ENCODE measurements at places on chromosomes 5 and 9.

- no peak for DNase-seq
Measured at GRCh38 chr5:6803981-6804550, 90.8 kb downstream of the TENT4A start.

DNA sequence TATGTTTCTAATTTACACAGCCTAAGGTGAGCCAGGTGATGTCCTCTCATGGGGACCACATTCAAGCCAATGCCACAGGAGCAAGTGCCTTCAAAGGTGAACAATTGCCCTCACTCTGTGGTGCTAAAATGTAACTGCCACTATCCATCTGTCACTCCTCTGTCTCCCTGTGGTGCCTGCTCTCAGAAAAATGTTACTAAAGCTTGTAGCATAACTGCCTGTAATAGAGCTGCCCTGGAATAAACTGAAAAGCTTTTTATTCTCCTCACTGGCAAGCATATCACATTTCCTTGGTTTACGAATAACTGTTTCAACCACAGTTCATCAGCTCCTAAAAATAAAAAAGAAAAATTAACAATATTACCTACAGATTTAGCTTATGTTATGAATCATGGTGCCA lies 142.4 kb downstream of the ST8SIA4 start:
- DNase-seq: no peak

DNA sequence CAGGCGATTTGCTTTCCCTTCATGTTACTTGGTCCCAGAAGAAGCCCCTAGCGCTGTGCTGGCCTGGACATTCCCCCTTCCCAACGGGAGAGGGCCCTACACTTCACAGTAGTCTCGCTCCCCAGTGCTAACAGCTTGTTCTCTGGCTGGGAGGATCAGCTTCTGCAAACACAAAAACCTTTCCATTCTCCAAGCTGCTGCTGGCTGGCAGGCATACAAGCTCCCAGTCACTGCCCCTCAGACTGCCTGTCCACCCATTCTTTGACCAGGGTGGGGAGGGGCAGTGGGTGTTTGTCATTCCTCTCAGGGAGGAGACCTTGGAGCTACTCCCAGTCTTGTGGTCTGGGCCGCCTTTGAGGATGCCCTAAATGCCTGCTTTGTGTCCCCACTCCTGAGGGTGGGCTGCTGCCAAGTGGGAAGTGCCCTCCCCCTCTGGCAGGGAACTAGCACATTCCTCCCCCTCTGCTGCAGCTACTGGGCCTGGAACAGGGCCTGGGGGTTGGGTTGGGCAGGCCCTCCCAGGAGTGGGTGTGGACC lies 20.8 kb downstream of the ENHO start:
- no peak for DNase-seq

DNA sequence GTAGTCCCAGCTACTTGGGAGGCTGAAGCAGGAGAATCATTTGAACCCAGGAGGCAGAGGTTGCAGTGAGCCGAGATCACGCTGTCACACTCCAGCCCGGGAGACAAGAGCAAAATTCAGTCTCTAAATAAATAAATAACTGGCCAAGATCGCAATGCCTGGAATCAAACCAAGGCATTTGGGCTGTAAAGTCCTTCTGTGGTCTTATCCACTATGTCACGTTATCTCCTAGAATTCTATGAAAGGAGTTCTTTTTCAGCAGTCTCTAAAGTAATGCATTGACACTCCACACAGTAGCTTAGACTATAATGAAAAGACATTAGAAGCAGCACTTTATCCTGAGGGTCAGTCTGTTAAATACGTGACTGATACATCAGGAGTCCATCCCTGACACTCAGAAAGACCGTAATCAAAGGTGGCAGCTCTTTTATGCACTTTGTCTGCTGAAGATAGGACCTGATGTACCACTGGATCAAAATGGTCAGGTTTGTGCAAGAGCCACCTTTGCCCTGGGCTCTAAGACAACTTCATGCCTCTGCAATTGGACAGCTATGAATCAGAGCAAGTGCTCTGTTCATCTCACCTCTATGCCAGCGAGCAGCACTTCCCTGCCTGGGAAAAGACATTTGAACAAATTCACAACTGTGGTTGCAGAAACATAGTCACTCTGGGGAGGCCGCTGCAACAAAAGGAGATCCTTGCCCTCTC lies 31.7 kb upstream of the GNA14 start:
- DNase-seq: no peak

DNA sequence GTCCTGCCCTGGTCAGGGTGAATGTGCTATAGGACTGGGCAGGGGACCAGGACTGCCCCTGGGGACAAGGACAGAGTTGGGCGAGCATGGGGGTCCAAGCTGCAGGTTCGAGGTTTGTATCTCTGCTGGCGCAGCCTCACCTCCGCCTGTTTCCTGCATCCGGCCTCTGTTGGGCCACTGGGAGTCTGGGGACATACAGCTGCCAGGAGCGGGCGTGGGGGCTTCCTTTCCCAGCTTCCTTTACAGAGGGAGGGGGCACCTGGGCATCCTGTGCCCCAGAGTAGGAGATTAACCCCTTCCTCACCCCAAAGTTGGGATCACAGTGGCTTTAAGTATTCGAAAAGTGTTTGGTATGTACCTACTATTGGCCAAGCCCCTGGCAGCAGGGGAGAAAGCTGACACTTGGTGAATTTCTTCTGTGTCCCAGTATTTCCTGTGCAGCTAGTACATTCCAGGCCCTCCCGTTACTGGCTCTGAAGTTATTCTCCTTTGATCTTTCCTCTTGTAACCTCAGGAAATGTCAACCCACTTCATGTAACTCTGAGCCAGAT lies 19.0 kb downstream of the OLFML2A start:
- DNase-seq: no peak

DNA sequence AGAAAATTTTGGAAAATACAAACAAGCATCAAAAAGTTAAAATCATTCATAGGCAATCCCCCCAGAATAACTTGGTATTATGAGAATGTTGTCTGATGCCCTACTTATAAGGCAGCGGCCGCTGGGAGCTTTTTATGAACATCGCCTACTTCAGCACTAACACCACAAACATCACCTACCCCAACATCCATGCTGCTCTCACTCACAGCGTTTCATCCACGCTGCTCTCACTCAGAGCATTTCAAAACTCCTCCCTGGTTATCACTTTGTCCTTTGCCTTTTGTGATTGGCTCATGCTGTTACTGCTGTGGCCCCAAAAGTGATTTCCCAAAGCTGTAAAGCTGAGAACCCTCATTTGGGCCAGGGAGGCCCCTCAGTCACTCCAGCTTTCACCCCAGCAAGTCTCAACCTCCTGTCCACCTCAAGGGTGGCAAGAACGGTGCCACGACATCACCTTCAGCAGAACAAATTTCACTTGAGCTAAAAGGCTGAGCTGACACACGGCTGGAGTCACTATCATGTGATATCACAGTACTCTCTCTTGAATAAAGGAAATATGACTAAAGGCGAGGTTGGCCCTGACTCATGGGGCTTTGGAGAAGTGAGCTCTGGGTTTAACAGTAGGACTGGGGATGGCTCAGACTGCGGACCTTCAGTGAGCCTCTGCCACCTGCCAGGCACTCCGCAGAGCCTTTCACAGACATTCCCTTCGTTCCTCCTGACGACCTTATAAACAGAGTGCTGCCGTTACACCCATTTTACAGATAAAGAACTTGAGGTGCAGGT lies 25.2 kb downstream of the SHC3 start:
- no peak for DNase-seq

GRCh38 chr9:3879315-3879714 lies 353.5 kb upstream of the RFX3 start:
- no peak for DNase-seq

DNA sequence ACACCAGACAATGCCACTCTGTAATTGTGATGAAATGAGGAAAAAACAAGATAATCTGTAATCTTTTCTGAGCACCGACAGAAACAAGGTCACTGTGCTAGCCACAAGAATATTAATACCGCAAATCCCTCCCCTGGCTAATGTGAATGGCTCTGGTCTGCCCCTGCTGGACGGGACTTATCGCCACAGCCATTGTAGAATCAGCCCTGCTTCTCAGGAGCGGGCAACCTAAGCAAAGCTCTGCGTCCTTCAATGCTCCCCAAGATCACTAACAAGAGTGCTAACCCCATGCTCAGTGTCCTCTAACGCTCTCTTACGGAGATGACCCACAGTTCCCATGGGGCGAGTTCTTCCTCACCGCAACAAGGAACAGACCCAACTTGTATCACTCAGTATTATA lies 42.7 kb downstream of the OR2V1 start:
- no peak for DNase-seq

- no peak for DNase-seq
Measured at GRCh38 chr9:104091708-104092107, 2.4 kb upstream of the SMC2 start.

- DNase-seq: no peak
Measured at GRCh38 chr9:129410226-129410625, 210.7 kb downstream of the C9orf50 start.

- DNase-seq: no peak
Measured at GRCh38 chr5:149054416-149054815, 8.4 kb downstream of the SH3TC2 start.

DNA sequence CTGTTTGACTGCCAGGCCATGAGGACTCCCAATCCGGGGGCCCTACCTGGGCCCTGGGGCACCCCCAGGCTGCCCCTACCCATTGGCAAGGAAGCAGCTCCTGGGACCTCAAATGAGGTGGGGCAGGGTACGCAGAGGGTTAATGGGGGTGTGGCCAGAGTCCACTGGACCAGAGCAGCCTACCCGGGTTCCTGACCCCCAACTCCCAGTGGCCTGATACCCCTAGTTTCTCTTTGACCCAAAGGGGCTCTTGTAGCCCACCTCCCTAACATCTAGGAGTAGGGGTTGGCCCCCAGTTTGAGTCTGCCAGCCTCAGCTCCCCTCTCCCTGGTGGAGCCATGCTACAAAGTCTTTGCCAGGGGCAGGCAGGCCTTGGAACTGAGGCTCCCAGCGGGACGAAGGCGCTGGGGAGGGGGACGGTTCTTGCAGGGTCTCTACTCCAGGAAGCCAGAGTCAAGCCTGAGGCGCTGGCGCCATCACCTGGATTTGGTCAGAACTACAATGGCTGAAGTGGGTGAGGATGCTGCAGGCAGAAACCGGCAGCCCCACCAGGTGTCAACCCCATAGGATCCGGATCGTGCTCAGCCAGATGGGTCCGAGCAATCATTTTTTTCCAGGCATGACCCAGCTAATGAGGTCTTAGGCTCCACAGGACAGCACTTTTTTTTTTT lies 8.4 kb upstream of the CERCAM start:
- DNase-seq: no peak

GRCh38 chr5:9278921-9279603 lies 266.8 kb downstream of the SEMA5A start:
- no peak for DNase-seq

GRCh38 chr5:15612915-15613635 lies 113.1 kb downstream of the FBXL7 start:
- DNase-seq: no peak

DNA sequence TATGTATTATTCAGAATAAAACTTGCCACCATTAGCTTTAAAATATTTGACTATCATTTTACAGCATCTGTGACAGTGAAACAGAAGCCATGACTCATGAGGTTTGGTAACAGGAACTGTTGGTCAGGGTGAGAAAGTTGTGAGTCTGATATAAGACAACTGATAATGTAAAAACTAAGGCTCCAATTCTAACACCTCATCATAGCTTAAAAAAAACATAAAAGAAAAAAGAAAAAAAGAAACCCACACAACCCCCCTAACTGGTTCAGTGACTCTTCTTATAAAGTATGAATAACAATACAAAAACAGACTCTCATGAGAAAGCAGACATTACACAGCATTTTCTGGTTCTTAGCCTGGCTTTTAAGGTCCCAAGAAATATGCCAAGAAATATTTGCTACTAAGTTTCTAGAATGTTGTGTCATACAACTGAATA lies 85.8 kb downstream of the MRPS27 start:
- DNase-seq: peak; percentile 10

DNA sequence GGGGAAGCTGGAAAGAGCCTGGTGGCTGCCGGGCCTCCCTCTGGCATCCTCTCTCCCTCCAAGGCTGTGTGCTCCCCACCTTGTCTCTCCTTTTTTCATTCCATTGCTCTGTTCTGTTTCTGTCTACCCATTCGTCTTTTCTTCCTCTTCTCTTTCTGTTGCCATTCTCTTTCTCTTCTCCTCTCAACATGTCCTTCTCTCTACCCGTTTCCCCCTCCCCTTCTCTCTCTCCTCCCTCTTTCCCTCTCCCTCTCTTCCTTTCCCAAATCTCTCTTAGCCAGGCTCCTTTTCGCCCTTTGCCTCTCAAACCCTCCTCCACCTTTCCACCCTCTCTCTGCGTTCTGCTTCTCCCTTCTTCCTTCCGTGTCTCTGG lies 19.4 kb upstream of the KCNIP1 start:
- DNase-seq: no peak

GRCh38 chr5:159855476-159856191 lies 60.6 kb upstream of the ADRA1B start:
- DNase-seq: no peak

DNA sequence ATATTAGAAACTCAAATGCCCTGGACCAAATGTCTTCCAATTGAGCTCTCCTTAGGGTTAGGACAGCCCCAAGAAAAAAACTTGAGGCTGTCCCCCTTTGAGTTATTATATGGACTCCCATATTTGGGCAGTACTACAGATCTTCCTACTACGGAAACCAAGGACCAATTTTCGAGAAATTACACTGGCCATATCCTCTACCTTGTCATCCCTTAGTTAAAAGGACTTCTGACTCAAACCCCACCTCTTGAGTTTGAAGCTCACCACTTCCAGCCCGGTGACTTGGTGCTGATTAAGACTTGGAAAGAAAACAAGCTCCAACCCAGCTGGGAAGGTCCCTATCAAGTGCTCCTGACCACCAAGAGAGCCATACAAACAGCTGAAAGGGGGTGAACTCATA lies 497.0 kb upstream of the GRAMD2B start:
- DNase-seq: no peak

All from stimulated activated CD8-positive, alpha-beta memory T cell treated with anti-CD3 and anti-CD28 coated beads, Interleukin-7, amount 100 ng/mL, for 1 hour (primary cell).